RWPE1 (cell line): ENCODE measurements at places on chromosomes 6 and 20.
A peak's percentile ranks its signal among the peaks of the same experiment; 100 is the strongest.

- no peak for DNase-seq
Measured at GRCh38 chr6:42201382-42201781, 6.6 kb upstream of the GUCA1B start.

- peak; percentile 43 for DNase-seq
Measured at GRCh38 chr6:80280262-80281010, 174.0 kb downstream of the BCKDHB start.

GRCh38 chr6:104656235-104656634 lies 203.5 kb downstream of the HACE1 start:
- DNase-seq = no peak

DNA sequence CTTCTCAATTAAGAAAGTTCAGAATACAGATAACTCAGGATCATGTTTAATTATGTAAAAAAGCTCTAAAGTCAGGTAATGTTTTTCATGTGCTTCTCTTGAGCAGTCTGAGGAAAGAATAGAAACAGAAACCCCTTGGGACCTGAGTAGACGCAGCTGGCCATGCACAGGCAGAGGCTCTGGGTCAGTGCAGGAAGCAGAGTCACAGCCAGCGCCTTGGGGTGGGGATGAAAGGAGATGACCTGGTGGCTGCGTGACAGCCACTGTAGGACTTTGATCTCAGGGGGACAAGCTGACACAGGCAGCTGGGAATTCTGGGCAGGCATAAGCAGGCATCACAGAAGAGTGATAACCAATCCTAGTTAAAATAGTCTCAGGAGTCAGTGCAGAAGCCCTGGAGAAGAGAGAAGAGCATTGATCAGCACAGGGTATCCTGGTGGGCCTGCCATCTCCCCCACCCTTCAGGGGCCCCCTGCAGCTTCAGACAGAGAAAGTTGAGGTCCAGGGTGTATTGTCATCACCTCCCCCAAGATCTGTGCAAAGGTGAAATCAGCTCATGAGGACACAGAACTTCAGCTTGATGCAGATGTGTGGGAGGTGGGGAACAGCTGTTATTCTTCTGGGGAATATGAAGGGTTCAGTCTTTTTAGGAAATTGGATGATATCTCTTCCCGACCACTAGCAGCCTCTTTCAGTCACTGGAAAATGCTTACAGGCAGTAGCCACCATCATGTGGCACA lies 6.4 kb downstream of the HLA-DQB1 start:
- DNase-seq = no peak

DNA sequence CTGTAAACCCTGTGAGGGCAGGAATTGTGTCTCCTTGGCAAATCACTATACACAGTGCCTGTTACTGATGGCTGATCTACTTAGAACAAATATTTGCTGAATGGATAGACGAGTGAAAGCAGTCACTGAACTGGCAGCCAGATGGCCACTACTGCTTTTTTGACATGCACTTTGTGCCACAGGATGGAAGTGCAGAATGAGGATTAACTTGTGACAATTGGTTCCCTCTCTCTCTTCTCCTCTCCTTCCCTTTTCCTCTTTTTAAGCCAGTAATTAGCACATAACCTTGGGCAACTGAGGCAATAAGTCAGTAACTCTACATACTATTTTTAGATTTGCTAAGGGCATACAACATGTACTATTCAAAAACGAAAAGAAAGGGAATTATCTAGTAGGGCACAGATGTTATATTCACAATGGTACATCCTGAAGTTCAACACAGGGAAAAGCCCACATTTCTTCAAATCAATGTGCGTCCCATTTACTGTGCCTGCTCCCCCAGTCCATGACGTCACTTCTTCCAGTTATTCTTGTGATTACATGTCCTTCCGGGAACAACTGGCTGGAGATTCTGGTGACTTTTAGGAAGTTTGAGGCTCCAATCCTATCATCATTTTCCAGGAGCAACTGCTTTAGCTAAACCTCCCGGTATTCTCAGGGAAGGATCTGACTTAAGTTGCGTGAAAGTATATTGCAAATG lies 17.0 kb upstream of the RPS6KA2 start:
- no peak for DNase-seq

DNA sequence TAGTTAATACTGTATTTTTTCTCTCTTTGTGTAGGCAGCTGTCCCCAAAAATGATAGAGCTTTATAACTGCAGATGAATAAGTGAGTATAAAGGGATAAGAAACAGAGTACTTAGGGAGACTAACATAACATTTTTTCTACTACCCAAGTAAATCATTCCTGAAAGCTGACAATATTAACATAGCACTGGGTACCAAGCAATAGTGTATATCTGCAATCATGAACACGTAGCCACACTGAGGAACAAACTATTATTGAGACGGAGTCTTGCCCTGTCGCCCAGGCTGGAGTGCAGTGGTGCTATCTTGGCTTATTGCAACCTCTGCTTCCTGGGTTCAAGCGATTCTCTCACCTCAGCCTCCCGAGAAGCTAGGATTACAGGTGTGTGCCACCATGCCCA lies 105.9 kb downstream of the SESN1 start:
- DNase-seq = no peak

GRCh38 chr6:105859457-105859856 lies 226.7 kb upstream of the PRDM1 start:
- no peak for DNase-seq

DNA sequence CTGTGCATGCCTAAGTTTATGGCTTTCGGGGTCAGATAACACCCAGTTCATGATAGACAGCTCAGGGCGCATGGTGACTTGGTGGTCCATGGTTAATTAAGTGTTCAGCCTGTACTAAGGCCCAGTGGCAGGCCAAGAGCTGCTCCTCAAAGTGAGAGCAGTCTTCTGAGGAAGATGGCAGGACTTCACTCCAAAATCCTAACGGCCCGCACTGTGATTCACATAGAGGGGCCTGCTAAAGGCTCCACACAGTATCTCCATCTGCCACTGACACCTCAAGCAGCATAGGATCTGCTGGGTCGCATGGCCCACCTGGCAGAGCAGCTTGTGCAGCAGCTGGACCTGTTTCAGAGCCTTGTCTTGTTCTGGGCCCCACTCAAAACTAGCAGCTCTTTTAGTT lies 10.6 kb upstream of the CST7 start:
- DNase-seq = no peak

DNA sequence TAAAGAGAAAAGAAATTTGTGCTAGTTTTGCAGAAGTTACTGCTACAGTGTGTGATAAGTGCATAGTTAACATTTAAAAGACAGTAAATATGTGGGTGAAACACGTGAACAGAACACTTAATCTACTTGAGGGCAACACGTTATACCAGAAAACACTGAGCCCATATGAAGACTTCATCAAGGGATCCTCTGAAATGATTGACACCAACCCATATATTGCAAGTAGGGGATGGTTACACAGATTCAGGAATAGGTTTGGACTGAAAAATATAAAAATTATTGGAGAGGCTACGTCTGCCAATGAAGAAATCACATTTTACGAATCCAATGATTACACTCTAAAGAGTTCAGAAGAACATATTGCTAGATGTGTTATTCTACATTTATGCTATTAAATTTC lies 185.6 kb downstream of the GPX5 start:
- no peak for DNase-seq

DNA sequence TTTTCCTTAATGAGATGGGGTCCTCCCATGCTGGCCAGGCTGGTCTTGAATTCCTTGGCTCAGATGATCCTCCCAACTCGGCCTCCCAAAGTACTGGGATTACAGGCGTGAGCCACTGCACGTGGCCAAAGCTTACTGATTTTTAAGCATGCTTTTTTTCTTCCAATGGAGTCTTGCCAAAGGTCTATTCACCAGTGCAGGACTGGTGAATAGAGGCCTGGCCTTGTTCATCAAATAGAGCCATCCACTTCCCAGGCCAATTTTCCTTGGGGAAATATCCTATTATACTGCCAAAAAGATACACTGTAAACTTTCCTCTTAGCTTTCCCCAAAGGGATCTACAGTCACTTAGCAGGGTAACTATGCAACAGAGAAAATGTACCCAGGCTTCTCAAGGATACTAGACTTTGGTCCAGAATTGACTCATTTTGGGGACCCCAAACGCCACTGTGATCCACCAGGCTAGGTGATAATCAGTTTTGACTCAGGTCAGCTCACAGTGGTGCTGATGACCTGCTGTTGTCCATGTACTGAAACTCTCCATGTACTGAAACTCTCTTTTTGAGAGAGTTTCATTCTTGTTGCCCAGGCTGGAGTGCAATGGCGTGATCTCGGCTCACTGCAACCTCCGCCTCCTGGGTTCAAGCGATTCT lies 91.8 kb downstream of the REPS1 start:
- no peak for DNase-seq

GRCh38 chr6:105898286-105898685 lies 187.8 kb upstream of the PRDM1 start:
- no peak for DNase-seq

DNA sequence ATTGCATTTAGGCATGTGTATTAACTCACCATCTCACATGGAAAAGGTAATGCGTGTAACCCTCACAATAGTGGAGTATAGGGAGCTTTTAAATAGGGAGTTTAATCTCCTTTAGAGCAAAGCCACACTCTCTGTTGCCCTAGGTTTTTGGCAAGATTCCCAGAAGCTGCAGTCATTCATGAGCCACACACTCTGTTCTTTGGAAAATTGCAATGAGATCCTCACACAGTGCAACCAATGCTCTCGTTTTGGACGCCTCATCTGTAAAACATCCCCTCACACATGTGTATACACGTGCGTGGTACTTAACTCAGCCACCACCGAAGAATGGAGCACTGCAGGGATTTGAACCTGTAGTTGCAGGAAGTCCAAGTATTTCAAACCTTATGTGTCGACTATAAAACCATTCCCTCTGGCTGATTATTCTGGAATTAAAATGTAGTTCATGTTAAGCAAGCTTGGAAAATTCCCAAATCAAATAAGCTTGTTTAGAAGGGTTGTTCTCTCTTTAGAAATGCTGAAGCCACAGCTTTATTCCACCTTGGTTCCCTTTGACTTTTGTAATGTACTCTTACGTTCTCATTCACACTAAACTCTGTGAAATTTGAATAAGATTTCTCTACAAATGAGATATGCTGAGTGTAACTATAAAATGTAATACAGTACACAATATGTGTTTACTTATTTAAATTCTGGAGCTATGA lies 489.8 kb upstream of the MANEA start:
- peak; percentile 38 for DNase-seq

DNA sequence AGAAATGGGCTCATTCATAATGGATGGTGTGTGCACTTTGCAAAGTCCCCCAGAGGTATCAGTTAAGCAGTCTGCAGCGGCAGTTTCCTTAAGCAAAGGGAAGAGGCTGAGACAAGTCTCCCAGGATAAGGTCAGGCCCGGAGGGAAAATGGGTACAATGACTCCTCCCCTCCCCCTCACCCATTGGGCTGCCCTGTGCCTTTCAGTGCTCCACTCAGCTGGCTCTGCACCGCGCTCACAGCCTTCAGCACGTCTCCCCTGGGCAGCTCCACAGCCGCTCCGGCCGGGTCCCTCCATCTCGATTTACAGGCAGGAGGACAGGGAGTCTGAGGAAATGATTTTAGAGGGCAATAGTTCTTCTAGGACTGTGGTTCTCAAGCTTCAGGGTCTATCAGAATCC lies 264.8 kb downstream of the LRFN2 start:
- DNase-seq = no peak

DNA sequence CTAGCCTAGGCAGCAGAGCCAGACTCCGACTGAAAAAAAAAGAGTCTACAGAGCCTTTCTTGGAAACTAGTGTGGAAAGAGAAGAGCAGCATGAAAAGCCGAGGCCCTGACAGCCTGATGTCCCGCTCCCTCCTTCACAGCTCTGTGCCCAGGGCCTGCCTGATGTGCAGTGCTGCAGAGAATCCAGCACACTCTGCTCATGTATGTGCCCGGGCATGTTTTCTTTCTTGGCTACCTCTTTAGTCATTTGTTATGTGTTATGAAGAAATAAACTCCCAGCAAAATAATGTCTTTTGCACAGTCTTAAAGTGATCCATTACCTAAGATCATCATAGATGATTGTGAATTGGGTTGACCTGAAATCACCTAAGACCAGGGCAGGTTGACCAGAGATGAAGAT lies 78.1 kb upstream of the EZR start:
- peak; percentile 77 for DNase-seq
